ENCODE measurements at places on chromosomes 5 and 9. TPM values are rescaled to one million over a fixed set of nuclear protein-coding genes. Genes with fewer than 3 reads are reported as not detected.

DNA sequence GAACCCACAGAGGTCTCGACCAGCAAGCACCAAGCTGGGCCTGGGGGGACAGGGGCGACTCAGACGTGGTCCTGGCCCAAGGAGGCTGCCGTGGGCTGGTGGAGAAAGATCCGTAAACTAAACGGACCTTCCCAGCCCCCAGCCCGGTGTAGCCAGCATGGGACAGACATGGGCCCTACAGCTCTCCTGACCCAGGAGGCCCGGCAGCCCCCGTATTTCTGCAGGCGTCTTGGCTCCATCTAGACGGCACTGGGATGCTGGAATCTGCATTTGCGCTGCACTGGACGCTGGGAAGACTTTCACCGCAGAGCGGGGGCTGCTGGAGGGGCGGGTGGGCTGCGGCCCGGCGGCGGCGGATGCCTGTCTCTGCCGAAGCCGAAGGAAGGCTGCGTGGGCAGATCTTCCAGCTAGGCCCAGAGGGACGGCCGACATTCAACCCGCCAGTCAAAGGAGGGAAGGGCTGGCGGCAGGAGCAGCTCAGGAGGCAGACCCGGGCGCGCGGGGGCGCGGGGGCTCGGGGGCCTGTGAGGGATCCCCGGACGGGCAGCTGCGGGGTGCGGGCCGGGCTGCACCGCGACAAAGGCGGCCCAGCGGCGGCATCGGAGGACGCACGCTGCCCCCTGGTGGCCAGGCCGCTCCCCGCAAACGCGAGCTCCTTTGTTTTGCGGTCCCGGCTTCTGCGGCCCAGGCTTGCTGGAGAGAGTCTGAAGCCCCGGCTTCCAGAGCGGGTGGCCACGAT, 266.2 kb downstream of the NSG2 start:
- DNase-seq: peak; percentile 85
- H3K36me3 ChIP-seq: no peaks in the 10 kb centered on the region
- peaks cover 4% of the 10 kb centered on the region for H3K4me1 ChIP-seq
- no peak overlapping the region for H3K27ac ChIP-seq
- H3K27me3 ChIP-seq: peaks cover 2% of the 10 kb centered on the region

GRCh38 chr5:66867618-66868322, 271.6 kb downstream of the MAST4 start:
- no peak for DNase-seq
- no peaks in the 10 kb centered on the region for H3K36me3 ChIP-seq
- H3K4me1 ChIP-seq: no peaks in the 10 kb centered on the region
- H3K4me3 ChIP-seq: no peak overlapping the region
- peaks cover 2% of the 10 kb centered on the region for H3K27me3 ChIP-seq
- no peak overlapping the region for H3K27ac ChIP-seq

DNA sequence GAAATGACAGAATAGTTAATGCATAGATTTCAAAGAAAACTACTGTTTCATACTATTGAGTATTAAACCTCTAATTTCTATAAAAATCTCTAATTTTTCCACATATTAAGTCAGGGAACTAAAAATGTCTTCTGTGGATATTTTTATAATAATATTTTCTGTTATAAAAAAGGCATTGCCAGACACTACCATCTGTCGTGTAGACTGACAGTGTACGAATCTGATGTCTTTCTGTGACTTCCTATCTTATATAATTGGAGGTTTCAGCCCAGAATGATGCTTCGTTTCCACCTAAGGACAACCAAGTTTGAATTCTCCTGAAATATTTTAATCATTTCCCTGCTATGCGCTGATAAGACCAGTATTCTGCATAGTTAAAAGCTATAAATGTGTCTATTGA, 456.6 kb upstream of the ARRDC3 start:
- H3K4me1 ChIP-seq: no peaks in the 10 kb centered on the region
- no peaks in the 10 kb centered on the region for H3K36me3 ChIP-seq
- H3K4me3 ChIP-seq: no peak overlapping the region
- H3K27me3 ChIP-seq: no peaks in the 10 kb centered on the region

- H3K27ac ChIP-seq: no peak overlapping the region
- no peaks in the 10 kb centered on the region for H3K36me3 ChIP-seq
- no peaks in the 10 kb centered on the region for H3K4me1 ChIP-seq
- no peaks in the 10 kb centered on the region for H3K27me3 ChIP-seq
These were observed 133.4 kb upstream of the GAS1 start for GRCh38 chr9:87080512-87081264.

- no peak overlapping the region for H3K27ac ChIP-seq
- no peak for DNase-seq
- H3K4me3 ChIP-seq: no peak overlapping the region
- no peaks in the 10 kb centered on the region for H3K36me3 ChIP-seq
- H3K4me1 ChIP-seq: no peaks in the 10 kb centered on the region
- H3K27me3 ChIP-seq: no peaks in the 10 kb centered on the region
These were observed 101.4 kb upstream of the SPEF2 start for GRCh38 chr5:35516271-35516670.

DNA sequence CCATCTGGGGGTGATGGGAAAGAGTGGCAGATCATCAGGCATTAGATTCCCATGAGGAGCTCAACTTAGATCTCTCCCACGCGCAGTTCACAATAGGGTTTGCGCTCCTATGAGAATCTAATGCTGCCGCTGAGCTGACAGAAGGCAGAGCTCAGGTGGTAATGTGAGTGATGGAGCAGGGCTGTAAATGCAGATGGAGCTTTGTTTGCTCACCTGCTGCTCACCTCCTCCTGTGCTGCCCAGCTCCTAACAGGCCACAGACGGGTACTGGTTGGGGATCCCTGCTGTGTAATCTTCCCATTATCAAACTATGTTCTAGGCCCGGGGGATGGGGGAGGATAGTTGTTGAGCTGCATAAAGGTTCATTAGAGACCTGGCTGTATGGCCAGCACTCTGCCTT, 58.4 kb downstream of the UGCG start:
- H3K27ac ChIP-seq: no peak overlapping the region
- no peak overlapping the region for H3K4me3 ChIP-seq
- H3K27me3 ChIP-seq: no peaks in the 10 kb centered on the region

Gene TAF11L10
- total RNA-seq: not detected

Measured in Caco-2 (cell line).